NCI-H524 (cell line): ENCODE measurements at places on chromosomes 11 and 22.

GRCh38 chr11:123903932-123904331 is 2.0 kb downstream of the OR8D4 start:
- no peak for DNase-seq

GRCh38 chr11:132898021-132898420 is 634.3 kb downstream of the OPCML start:
- no peak for DNase-seq

GRCh38 chr11:126348806-126349582 is 6.5 kb upstream of the ST3GAL4 start:
- no peak for DNase-seq

- no peak for DNase-seq
These were observed 468.5 kb upstream of the FAT3 start for GRCh38 chr11:91755951-91756707.

- no peak for DNase-seq
These were observed 81.9 kb upstream of the HEPHL1 start for GRCh38 chr11:93939084-93939760.

DNA sequence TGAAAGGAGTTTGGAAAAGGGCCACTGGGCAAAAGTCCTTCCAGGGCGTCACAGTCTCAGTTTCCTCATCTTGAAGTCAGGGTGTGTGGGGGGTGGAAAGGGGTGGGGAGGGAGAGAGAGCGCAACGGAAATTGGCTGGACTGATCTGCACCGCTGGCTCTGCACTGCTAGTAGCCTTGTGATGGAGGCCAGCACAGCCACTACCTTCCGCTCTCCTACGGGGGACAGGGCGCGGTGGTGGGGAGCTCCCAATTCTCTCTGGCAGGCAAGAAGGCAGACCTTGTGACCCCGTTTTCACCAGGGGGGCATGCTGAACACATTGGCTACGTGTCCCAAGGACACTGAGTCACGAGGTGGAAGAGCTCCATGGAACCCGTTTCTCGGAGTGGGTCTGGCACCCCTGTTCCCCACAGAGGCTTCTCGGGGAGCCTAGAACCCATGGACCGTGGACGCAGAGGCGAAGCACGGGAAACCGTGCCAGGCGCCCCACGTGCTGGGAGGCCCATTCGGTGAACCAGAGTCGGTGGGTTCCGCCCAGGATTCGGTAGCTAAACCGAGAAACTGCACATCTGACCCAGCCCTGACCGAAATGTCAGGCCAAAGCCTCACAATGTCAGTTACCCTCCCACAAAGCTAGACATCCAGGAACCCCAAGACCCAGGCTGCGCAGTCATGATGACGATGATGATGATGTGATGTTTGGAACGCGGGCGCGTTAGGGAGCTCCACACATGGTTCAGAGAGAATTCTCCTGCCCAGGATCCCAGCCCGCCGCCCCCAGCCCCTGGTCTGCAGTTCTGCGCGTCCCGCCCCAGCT is 28.3 kb upstream of the WNT11 start:
- no peak for DNase-seq

- no peak for DNase-seq
These were observed 7.1 kb downstream of the LARGE1 start for GRCh38 chr22:33913188-33913587.

GRCh38 chr11:112931703-112932102 is 29.5 kb upstream of the NCAM1 start:
- DNase-seq: peak; percentile 30

- no peak for DNase-seq
These were observed 37.7 kb upstream of the TFIP11 start for GRCh38 chr22:26549902-26550497.

DNA sequence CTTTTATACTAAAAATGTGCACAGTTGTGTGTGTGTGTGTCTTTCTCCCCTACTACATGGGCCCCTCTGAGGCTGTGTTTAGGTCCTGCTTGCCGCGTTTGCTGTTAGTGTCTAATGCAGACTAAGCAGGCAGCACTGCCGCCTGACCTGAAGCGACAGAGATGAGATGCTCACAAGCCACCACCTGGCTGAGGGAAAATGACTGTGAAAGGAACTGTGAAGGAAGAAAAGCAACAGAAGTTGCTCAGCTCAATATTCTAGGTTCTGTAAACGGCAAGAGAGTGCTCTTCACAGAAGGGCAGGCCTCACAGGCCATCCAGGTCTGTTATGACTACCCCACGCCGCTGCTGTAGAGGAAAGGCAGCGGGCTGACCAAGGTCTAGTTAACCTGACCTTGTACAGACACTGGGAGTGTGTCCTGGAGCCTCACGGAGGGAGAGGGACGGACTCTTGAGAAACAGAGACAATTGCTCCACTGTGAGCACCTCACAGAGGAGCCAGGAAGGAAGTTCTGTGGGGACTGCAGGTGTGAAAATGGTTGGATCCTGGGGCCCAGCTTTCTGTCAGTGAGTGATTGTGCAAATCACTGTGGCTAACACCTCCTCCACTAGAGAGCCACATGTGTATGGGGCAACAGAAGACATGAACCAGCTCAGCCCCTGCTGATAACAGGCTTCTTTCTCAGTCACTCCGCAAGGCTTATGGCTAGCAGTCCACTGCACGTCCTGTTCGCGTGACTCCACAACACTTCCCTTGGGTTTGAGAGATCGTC is 31.3 kb upstream of the YPEL1 start:
- DNase-seq: no peak

- no peak for DNase-seq
These were observed 300.0 kb upstream of the DDI1 start for GRCh38 chr11:103736315-103737036.

DNA sequence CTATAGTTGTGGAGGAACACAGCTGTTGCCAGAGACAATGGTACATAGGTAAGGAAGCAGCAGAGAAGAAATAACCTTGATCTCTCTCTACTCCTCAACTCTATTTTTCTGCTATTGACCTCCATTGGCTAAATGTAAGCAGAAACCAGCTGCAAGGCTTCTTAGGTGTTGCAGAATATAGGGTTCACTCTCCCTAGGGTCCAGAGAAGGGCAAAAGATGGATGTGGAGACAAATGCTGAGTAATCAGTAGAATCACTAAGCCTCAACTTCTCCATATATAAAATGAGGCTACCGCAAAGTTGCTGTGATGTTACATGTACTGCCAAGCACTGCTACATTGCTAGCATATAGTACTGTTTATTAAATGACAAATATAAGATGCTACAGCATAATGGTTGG is 120.6 kb downstream of the PDE3B start:
- DNase-seq: no peak

GRCh38 chr11:75413864-75414263 is 14.5 kb downstream of the RPS3 start:
- DNase-seq: no peak

DNA sequence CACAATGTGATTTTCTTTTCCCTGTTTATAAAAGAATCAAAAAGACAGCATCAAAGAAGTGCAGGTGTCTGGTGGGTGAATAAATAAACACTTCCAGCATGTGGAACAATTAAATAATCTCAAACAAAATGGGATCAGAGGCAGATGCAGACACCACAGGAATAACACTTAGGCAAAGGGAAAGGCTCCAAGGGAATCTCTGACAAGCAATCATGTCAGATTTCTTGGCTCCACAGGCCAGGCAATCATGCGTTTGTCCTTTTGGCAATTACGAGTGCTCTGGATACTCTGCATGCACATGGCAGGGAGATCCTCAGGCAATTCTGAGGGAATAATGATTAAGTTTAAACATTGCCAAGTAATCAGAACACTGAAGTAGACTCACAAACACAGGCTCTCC is 403.5 kb upstream of the LUZP2 start:
- no peak for DNase-seq

GRCh38 chr22:50439314-50439870 is 35.4 kb downstream of the SBF1 start:
- DNase-seq: no peak

DNA sequence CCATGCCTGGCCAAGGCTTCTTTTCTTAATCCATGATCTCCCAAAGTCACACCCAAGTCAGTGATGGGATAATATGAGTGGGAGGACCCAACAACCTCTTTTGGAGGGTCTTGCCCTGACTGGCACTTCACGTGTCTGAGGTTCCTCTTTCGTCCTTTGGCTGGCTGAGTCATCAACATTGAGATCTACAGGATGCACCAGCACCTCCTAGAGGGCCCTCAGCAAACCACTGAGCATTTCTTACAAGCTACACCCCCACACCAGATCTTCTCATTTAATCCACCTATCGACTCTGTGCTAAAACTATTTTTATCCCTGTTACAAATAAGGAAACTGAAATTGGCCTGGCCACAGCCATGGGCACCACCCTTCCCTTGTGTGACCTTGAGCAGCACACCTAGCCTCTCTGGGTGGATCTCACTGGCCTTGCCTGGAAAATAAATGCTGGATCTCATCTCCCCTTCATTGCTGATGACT is 63.4 kb downstream of the FLI1 start:
- DNase-seq: no peak

GRCh38 chr11:8603696-8604077 is 9.7 kb upstream of the STK33 start:
- DNase-seq: no peak

DNA sequence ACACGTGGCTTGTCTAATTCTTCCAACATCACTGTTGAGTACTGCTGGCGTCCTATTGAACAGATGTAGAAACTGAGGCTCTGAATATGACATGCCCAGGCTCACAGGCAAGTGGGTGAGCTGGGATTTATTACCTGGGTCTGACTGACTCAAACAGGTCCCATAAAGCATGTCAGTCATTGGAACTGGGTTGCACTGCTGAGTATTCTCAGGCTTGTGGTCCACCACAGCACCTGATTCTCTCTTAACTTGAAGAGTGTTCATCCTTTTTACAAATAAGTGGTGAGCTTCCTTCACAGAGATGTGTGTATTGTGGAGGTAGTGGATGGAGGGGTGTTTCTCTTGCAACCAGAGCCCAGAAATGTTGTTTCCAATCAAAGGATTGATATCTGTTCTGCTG is 44.5 kb downstream of the SC5D start:
- DNase-seq: no peak

GRCh38 chr11:57787920-57788702 is 26.5 kb downstream of the CTNND1 start:
- DNase-seq: no peak

DNA sequence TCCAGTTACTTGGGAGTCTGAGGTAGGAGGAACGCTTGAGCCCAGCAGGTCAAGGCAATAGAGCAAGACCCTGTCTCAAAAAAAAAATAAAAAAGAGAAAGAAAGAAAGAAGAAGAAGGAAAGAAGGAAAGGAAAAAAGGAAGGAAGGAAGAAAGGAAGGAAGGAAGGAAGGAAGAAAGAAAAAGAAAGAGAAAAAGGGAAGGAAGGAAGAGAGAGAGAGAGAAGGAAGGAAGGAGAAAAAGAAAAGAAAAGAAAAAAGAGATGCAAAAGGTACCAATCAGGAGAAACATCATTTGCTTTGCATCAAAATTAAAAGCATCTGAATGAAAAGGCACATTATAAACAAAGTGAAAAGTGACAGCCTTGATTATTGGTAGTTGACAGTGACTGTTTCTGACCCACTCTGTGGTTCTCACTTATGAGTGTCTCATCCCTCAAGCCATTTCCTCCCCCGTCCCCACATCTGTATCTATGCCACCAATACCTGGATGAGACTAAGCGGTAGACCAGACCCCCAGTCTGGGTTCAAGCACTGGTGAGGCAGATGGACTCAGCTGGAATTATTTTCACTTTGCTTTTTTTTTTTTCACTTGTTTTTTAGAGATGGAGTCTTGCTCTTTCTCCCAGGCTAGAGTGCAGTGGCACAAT is 33.0 kb upstream of the XBP1 start:
- no peak for DNase-seq

- DNase-seq: no peak
These were observed 24.1 kb upstream of the ZDHHC13 start for GRCh38 chr11:19092850-19093249.
